ENCODE measurements at places on chromosomes 12 and 14.
A peak's percentile ranks its signal among the peaks of the same experiment; 100 is the strongest.

- peak; percentile 45 for DNase-seq
Observed at GRCh38 chr14:39467889-39468524, 35.8 kb upstream of the FBXO33 start.

GRCh38 chr14:54760866-54761575 is 141.6 kb downstream of the GCH1 start:
- DNase-seq = no peak

GRCh38 chr14:32939254-32940065 is 781 bp downstream of the NPAS3 start:
- DNase-seq = no peak

- DNase-seq = no peak
Observed at GRCh38 chr12:77070382-77070781, 5.0 kb upstream of the E2F7 start.

- no peak for DNase-seq
Observed at GRCh38 chr12:41419131-41419893, 231.2 kb downstream of the PDZRN4 start.

DNA sequence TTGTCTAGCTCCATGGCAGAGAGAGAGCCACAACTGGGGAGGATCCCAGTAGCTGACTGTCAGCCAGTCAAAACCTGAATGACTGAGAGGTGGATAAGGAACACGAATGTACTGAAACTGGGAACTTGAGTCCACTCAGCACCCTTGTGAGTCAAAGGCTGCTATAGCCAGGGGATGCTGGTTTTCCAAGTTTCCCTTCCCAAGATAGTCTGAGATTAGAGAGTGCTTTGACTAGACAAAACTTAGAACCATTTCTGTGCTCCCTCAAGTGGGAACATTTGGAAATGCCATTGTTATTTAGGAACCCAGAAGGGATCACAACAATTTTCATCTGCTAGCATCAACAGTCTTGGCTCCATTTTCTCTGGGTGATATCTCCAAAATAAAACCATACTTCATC is 4.0 kb downstream of the PRKAG1 start:
- no peak for DNase-seq

DNA sequence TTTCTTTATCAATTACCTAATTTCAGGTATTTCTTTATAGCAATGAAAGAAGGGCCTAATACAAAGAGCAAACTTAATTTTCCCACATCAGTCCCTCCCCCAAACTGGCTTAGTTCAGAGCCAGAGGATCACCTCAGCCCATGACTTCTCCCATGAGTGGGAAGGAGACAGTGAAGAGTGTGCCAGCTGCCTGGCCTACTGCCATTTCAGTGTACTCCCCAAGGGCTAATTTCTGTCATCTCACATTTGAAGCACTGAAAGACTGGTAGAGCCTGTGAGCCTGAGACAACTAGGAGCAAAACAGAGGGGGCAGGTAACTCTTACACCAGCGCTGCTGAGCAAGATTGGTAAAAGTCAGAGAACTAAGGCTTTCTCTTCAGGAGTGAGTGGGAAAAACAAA is 29.1 kb upstream of the ADAM20 start:
- no peak for DNase-seq

DNA sequence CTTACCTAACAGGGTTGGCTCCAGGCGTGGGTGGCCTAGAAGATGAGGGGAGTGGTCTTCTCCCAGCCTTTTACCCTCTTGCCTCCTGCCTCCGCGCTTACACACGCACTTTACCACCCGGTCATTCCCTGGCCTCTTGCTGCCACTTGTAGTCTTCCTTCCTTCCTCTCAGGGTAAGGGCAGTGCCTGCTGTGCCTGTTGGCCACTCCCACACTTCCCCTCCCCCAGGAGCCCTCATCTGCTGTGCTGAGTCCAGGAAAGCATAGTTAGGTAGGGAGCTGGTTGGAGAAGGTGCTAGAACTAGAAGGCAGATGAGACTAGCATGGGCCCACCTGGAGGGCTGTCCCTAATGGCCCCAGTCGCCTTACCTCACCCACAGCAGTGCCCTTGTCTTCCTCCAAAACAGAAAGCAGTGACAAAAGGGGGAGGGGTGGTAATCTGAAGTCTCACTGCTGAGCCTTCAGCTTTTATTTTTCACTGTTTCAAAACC is 54.3 kb upstream of the SRSF5 start:
- no peak for DNase-seq

- DNase-seq = no peak
Observed at GRCh38 chr14:61257469-61258057, 23.6 kb downstream of the TMEM30B start.

- no peak for DNase-seq
Observed at GRCh38 chr12:15979096-15980092, 68.3 kb downstream of the DERA start.

Data from activated CD4-positive, alpha-beta T cell treated with anti-CD3 and anti-CD28 coated beads, Interleukin-2, amount 50 U/mL, for 48 hours (primary cell).